ENCODE measurements at places on chromosomes 6 and 20. TPM values are rescaled to one million over a fixed set of nuclear protein-coding genes. Genes with fewer than 3 reads are reported as not detected.

The ATP9A gene
- 23.1 TPM for total RNA-seq

GRCh38 chr6:111347589-111347988 lies 135.4 kb downstream of the REV3L start:
- H3K36me3 ChIP-seq: peaks cover 97% of the 10 kb centered on the region
- no peak overlapping the region for H3K27ac ChIP-seq
- DNase-seq: no peak

DNA sequence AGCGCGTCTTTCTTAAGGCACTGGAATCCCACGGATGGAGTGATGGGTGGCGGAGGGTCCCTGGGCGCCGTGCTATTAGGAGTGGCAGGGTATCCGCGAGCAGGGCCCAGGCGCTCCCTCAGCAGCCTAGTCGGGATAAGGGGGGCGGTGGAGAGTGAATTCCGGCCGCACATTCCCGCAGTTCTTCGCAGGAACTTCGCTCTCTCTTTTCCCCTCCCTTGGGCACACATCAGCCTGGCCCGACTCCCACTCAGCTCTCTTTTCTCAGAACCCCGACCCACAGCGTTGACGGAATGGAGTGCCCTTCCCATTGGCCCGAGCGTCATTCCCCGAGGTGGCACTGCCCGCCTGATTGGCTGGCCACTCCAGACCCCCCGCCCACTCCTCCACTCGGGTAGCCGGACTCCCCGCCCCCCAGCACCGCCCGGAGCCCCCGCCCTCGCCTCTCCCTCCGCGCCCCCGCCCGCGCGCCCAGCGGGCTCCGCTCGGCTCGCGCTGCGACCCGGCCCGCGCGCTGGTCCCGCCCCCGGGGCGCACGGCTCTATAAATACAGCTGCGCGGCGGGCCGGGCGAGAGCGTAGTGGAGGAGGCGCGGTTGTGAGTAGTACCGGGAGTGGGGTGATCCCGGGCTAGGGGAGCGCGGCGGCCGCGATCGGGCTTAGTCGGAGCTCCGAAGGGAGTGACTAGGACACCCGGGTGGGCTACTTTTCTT lies at the start of gene ID4:
ID4 (plus strand) TSS at position 572 of the 712 bp plus-strand sequence. CDS start 385 bp downstream, outside the sequence.
- peaks cover 5% of the 10 kb centered on the region for H3K4me1 ChIP-seq
- no peaks in the 10 kb centered on the region for H3K36me3 ChIP-seq
- H3K4me3 ChIP-seq: peak within 1 kb of the TSS; percentile 66
- peak; percentile 95 for DNase-seq

DNA sequence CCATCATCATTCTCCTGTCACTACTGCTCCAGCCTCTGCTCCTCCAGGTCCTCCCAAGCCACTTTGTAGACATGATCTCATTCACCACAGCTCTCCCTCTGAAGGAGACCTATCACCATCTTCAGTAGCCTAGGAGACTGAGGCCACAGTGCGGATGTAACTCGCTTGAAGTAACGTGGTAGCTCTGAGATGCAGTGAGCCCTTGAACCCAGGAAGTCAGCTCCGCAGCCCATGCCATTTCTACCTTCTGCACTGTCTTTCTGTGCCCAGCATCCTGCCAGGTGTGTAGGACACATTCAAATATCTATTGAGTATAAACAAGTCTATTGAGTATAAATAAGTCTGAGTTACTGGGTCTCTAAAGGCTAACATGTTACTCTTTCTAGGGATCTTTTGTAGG lies 164.4 kb downstream of the CDH26 start:
- H3K27ac ChIP-seq: no peak overlapping the region
- no peak overlapping the region for H3K4me3 ChIP-seq
- no peaks in the 10 kb centered on the region for H3K36me3 ChIP-seq
- no peak for DNase-seq

DNA sequence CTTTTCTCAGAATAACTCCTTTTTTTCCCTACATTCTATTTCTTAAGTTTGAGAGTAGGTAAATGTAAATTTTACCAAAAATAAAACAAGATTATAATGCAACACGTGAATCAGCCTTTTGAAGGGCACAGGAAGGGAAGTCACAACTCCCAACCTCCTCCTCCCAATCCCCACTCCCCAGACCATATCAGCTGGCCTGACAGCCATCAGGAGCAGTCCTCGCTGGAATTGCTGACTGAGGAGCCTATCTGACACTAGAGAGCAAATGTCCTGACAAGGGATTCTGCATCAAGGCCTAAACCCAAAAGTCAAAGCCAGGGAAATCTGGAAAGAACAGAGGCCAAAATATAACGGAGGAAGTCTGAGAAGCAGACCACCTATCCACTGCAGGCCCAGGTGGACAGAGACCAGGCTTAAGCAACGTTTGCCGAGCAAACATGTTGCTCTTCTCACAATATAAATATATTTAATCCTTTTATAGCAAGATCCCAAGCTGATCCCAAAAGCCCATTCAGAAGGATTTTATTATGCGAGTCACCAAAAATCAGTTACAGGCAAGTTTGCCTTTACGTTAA lies 2.5 kb downstream of the RRAGD start:
- no peak for DNase-seq
- H3K4me3 ChIP-seq: no peak overlapping the region
- H3K27me3 ChIP-seq: no peaks in the 10 kb centered on the region
- no peak overlapping the region for H3K27ac ChIP-seq

- no peak overlapping the region for H3K4me3 ChIP-seq
- no peaks in the 10 kb centered on the region for H3K36me3 ChIP-seq
- no peak overlapping the region for H3K27ac ChIP-seq
- no peaks in the 10 kb centered on the region for H3K27me3 ChIP-seq
These were observed 199.0 kb downstream of the RNF144B start for GRCh38 chr6:18586133-18586532.

The MEI4 gene
- not detected for total RNA-seq

DNA sequence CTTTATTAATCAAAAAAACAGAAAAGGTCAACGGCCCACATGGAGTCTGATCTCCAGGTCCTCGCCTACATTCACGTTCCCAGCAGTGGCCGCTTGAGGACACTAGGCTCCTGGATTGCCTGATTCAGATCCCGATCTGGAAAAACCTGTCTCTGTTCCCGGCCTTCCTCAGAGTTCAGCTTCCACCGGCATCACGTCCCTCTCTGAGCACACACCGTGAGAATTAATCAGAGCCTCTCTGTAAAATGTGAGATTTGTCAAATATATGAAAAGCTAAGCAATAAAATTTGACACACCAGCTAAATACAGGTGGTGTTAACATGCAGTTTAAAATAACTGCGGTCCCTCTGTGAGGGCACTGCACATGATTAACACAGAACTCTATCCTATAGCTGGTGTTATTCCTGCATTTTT lies 122.8 kb upstream of the COL21A1 start:
- peak; percentile 51 for DNase-seq
- H3K4me3 ChIP-seq: no peak overlapping the region
- H3K27me3 ChIP-seq: no peaks in the 10 kb centered on the region

The DUSP15 gene
- 0.80 TPM for total RNA-seq

- DNase-seq: no peak
- no peak overlapping the region for H3K27ac ChIP-seq
- H3K4me1 ChIP-seq: no peaks in the 10 kb centered on the region
These were observed 235.0 kb downstream of the TTLL2 start for GRCh38 chr6:167559675-167560479.

The ADGB gene
- 6.2 TPM for total RNA-seq

The PHACTR3 gene
- 9.0 TPM for total RNA-seq

DNA sequence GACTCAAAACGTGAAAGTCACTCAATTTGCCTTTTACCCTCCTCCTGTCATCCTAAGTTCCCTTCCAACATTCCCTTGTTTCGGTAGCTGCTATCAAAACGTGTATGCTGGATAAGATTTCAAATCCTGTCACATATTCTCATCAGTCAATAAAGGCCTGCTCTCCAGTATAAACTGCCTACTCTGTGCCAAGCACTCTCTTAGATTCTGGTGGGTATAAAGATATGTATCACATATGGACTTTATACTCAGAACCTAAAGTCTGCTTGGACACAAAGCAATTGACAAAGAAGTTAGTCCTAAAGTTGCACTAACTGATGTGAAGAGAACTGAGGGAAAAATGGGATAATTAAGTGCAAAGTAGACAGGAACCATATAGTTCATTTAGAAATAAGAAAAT lies 476.6 kb upstream of the MARCKS start:
- no peaks in the 10 kb centered on the region for H3K4me1 ChIP-seq
- H3K27me3 ChIP-seq: no peaks in the 10 kb centered on the region
- H3K27ac ChIP-seq: no peak overlapping the region
- DNase-seq: no peak
- no peaks in the 10 kb centered on the region for H3K36me3 ChIP-seq
- H3K4me3 ChIP-seq: no peak overlapping the region

The WFDC10B gene
- total RNA-seq: 1.2 TPM

DNA sequence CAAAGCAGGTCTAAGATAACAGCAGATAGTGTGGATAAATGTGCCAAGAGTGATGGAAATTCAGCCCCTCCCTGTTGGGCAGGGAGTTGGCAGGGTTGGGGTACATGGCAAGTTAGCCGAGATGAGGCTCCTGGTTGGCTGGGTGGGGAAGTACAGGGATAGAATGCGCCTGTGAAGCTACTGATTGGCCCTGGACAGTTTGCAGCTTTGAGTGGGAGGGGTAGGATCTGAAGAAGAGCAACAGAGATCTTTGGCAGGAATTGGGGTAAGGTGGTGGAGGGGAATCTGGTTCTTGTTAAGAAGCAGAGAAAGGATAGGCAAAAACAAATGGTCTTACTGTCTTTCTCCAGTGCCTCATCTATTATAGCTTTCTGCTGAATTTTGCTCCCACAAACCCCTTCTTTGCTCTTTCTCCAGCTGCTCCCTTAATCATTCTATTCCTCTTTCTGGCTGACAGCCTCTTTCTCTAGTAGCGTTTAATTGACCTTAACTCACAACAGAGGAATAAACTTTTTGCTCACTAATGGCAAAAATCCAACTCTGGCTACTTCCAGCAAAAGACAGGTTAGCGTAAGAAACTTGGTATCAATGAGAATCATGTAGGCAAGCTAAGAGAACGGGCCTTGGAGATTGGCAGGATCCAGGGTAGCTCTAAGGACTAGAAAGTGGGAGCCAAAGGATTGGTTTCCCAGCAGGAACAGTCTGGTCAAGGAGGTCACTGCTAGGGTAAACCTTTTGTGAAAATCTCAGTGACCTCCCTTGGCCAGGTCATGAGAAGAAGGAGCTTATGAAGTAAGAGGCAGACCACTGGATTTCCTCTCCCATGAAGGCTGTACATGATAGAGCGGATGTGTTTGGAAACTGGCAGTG lies 86.3 kb upstream of the CARMIL1 start:
- H3K27me3 ChIP-seq: no peaks in the 10 kb centered on the region
- H3K36me3 ChIP-seq: no peaks in the 10 kb centered on the region
- no peak for DNase-seq

GRCh38 chr20:12825226-12825595 lies 183.6 kb upstream of the SPTLC3 start:
- no peaks in the 10 kb centered on the region for H3K36me3 ChIP-seq
- no peaks in the 10 kb centered on the region for H3K27me3 ChIP-seq
- DNase-seq: no peak
- H3K4me3 ChIP-seq: no peak overlapping the region
- peaks cover 6% of the 10 kb centered on the region for H3K4me1 ChIP-seq
- H3K27ac ChIP-seq: no peak overlapping the region

DNA sequence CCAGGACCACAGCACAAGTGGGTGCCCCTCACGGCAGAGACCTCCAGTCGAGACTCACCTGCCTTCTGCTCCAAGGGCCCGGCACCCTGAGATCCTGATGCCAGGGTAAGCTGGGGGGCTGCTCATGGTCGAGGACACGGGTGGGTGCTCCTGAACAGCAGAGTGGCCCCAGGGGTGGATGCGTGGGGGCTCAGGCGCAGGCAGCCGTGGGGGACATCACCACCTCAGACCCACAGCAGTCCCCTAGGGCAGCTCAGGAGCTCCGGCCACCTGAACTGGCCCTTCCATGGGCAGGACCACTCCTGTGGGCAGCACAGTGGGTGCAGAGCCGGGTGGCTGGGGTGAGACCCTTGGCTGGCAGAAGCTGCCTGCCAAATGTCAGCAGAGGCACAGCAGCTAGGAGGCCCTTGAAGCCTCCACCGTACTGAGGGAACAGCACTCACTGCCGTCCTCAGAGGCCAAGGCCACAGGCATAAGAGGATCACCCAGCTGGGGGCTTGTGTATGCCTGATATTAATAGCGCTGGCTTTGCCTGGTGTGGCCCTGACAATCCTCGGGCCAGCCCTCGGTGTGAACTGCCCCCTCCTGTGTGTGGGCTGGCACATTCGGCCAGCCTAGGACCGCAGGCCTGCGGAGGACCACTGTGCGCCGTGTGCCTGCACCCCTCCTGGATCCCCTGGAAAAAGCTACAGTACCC lies 5.4 kb downstream of the UCKL1 start:
- no peak overlapping the region for H3K4me3 ChIP-seq
- peaks cover 15% of the 10 kb centered on the region for H3K36me3 ChIP-seq
- no peak for DNase-seq
- peaks cover 83% of the 10 kb centered on the region for H3K4me1 ChIP-seq
- H3K27ac ChIP-seq: peak overlapping the region; percentile 86

GRCh38 chr20:52078289-52078688 lies 113.3 kb downstream of the ZFP64 start:
- no peak overlapping the region for H3K4me3 ChIP-seq
- no peak for DNase-seq
- no peak overlapping the region for H3K27ac ChIP-seq
- no peaks in the 10 kb centered on the region for H3K4me1 ChIP-seq

DNA sequence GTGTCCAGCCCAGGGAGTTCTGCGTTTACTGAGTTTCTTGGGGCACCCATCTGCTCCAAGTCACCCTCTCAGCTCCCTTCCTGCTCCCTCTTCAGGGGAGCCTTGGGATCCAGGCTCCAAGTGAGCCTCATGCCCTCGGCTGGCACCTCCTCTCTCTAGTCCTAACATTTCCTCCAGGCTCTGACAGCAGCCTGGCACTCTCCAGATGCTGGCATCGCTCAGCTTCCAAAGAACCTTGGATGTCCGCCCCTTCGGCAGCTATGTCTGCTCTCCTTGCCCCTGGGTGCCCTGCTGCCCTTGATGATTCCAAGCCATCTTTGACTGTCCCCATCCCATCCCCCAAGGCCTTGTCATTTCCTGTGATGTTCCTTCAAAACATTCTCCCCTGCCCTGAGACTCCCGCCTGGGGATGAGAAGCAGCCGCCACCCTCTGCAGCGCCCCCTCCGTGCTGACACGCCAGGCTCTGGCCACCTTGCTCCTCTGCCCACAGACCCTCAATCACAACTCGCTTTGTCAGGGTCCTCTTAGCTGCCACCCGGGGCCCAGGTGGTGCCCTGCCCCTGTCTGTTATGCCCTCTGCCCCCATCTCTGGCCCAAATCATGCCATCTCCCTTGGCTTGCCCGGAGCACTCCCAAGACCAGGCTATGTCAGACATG lies 6.6 kb upstream of the GFRA4 start:
- no peak overlapping the region for H3K27ac ChIP-seq
- no peak for DNase-seq
- H3K4me3 ChIP-seq: no peak overlapping the region
- peaks cover 7% of the 10 kb centered on the region for H3K4me1 ChIP-seq

The RAB44 gene
- 0.95 TPM for total RNA-seq

The ANKRD66 gene
- 4.0 TPM for total RNA-seq

GRCh38 chr6:56259234-56260077 lies 12.1 kb upstream of the COL21A1 start:
- no peak overlapping the region for H3K4me3 ChIP-seq
- H3K27me3 ChIP-seq: no peaks in the 10 kb centered on the region
- no peaks in the 10 kb centered on the region for H3K36me3 ChIP-seq
- no peak for DNase-seq
- H3K27ac ChIP-seq: no peak overlapping the region
- no peaks in the 10 kb centered on the region for H3K4me1 ChIP-seq
